ENCODE measurements at places on chromosomes 6 and 20. TPM values are rescaled to one million over a fixed set of nuclear protein-coding genes. Genes with fewer than 3 reads are reported as not detected.

Gene GPX5
- not detected for total RNA-seq

Gene FAXC
- 0.16 TPM for total RNA-seq

Gene GSTA2
- not detected for total RNA-seq

Gene MTFR2
- 0.70 TPM for total RNA-seq

Gene MUCL3
- not detected for total RNA-seq

Gene SYCP2L
- 1.1 TPM for total RNA-seq

DNA sequence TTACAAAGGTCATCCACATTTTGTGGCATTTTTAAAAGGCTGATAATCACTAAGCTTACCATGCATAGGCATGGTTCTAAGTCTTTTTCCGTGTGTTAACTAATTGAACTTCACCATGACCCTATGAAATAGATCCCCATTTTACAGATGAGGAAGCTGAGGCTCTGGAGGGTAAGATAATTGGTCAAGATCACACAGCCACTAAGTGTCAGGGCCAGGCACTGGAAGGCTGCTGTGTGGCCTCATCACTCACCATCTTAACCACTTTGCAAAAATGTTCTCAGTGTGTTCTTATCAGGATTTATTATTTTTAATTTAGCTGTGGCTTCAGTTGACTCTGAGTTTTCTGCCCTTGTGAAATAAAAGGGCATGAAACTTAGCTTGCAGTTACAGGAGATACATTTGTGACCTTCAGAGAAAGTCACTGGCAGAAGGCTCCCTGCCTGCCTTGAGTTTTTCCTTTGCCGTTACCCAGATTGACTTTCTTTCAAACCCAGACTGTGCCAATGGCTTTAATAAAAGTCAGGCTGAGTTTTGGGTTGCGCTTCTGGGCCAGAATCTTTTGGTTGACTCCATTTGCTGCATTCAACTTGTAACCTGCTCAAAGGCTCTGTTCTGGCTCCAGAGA lies 82.0 kb downstream of the EZR start:
- DNase-seq: no peak

GRCh38 chr6:131400054-131400778 lies 172.8 kb upstream of the ARG1 start:
- DNase-seq: no peak

GRCh38 chr6:21393441-21394165 lies 199.9 kb upstream of the SOX4 start:
- no peak for DNase-seq

DNA sequence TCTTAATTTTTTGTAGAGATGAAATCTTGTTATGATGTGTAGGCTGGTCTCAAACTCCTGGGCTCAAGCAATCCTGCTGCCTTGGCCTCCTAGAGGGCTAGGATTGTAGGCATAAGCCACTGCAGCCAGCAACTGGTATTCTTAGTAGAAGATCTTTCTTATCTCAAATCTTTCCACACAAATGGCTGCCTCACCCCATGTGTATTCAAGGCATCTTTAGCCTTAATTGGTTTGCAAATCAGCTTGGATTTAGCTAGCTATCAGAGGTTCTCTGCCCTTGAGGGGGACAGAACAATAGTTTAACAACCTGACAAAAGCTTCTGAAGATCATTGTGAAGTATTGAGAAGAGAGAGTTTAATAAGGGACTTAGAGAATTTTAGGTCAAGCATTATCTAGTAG lies 17.9 kb upstream of the ABRACL start:
- no peak for DNase-seq

DNA sequence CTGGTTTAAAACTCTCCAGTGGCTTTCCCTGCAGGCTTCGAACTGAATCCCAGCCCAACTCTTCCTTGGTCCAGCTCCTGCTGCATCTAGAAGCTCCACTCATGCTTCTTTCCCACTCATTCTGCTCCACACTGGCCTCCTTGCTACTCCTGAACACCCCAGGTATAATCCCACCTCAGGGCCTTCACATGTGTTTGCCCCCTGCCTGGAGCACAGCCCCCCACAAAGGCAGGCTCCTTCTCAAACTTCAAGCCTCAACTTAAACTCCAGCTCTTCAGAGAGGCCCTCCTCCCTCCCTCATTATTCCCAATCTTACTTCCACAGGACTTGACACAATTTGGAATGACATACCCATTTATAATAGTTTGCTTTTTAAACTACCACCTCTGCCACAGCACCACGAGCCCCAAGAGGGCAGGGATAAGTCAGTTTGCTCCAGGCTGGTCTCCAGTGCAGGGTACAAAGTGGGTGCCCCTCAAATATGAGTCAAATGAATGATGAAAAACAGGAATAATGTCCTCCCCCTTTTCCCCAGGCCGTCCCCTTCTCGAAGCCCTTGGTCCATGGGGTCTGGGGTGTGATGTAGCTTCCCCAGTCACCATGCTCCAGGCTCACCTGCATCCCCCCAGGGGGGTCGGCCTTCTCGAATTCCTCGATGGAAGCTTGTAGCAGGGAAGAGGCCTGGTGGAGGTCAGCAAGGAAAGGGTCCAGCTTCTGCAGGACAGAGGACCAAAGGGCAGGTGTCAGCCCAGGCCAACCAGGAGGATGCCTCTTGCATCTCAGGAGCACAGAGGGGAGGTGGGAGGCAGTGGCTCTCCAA lies 37.4 kb downstream of the KIAA1755 start:
- DNase-seq: no peak

DNA sequence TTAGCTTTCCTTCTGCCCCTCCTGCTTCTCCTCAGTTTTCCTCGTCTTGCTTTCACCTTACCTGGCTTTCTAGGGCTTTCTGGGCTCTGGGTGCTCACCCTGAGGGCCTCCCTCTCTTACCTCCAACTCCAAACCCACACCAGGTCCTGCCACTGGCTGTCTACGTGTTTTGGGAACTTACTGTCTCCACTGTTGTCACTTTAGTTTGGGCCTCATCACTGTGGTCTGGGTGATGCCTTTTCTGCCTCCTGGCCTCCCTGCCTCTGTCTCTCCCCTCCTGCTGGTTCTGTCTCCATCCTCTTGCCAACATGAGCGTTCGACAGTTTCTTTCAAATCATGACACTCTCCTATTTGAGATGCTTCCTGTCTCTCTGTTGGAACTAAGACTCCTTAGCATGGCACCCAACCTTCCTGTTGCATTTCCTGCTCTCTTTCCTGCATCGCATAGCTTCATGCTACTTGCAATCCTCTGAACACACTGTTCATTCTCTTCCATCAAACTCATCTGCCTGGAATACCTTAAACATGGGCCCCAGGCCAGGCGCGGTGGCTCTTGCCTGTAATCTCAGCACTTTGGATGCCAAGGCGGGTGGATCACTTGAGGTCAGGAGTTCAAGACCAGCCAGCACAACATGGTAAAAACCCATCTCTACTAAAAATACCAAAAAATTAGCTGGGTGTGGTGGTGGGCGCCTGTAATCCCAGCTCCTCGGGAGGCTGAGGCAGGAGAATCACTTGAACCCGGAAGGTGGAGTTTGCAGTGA lies 5.5 kb downstream of the CD40 start:
- no peak for DNase-seq

- no peak for DNase-seq
Measured at GRCh38 chr6:79385893-79386292, 151.3 kb downstream of the LCA5 start.

- no peak for DNase-seq
Measured at GRCh38 chr20:60132162-60132826, 174.1 kb downstream of the CDH26 start.

- DNase-seq: no peak
Measured at GRCh38 chr6:79864001-79864400, 83.4 kb downstream of the ELOVL4 start.

DNA sequence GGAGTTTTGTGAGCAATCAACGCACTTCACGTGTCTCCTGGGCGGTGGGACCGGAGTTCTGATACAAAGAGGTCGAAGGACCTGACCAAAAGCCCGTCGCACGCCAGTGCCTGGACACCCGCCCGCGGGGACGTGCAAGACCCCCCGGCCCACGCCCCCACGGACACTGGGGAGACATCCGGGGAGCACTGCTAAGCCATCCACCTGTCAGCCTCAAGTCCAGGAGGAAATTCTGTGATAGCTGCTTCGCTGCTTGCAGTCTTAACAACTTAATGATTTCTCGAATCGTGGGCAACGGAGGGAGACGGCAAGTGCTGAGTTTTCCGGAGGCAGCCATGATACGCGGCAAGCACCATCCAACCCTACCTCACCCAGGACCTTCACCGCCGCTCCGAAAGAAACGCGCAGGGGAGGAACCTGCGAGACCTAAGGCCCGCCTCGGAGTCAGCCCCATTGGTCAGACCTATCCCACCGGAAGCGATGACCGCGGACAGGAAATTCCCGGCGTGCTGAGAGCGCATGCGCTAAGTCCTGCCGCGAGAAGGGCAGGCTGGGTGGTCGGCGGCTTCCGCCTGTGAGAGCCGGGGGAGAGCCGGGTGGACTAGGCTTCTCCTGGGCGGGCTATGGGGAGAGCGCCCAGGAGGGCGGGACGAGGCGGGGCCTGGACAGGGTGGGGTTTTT lies at the start of gene TFB1M:
TFB1M (minus strand) TSS at position 393 of the 681 bp plus-strand sequence; CDS start at position 337, 56 bp downstream.
- peak; percentile 98 for DNase-seq

DNA sequence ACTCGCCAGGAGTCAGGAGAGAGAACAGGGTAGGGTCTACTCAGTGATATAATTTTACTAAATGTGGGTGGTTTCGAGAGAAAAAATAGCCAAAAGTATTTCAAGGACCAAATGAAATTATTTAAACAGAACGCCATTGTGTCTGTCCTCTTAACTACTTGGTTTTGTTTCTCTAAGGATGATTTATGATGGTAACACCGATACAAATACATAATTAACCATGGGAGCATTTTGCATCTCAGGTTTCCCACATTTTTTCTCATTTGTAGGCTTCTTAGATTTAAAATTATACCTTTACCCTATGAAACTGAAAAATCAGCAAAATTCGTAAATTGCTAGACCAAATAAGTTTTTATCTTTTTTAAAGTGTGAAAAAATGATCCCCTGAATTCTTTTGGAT lies 188.2 kb downstream of the ZFP64 start:
- DNase-seq: no peak

- no peak for DNase-seq
Measured at GRCh38 chr20:32626859-32627636, 41.9 kb upstream of the NOL4L start.

- DNase-seq: no peak
Measured at GRCh38 chr6:92121228-92121627, 1298.1 kb downstream of the EPHA7 start.

DNA sequence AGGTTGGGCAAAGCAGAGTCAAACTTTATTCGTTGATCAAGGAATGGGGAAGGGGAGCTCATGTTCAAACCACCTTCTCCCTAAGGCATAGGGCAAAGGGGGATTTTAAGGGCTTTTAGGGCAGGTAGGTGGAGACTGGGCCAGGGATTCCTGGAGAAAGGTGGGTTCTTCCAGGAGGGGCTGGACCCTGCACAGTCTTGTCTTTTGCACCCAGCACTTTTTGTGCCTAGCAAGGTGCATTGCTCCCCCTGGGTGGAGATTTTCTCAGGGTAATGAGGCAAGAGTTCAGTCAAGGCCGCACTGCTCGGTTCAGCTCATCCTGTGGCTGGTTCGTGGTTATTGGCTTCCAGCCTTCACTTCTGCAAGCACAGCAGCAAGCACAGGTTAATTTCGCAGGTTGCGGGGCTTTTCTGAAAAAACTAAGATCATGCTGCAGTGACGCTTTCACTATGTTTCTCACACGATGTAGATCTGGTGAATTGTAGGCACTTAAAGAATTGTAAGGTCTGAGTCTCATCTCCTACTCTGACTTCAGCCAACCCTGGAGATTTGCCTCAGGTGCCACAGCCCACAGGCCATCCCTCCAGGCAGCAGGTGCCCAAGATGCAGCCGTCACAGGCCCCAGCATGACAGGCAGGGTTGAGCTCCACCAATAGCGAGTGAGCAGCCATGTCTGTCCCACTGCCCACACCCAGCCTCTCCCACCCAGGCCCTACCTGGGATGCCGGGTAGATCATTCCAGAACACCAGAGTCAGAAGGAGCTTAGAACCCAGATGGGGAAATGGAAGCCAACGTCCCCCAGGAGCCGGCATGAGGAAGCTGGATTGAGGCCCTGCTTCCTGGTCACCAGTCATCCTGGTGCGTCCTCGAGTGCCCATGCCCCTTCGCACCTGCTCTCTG lies 37.1 kb downstream of the SUN5 start:
- DNase-seq: peak; percentile 48

DNA sequence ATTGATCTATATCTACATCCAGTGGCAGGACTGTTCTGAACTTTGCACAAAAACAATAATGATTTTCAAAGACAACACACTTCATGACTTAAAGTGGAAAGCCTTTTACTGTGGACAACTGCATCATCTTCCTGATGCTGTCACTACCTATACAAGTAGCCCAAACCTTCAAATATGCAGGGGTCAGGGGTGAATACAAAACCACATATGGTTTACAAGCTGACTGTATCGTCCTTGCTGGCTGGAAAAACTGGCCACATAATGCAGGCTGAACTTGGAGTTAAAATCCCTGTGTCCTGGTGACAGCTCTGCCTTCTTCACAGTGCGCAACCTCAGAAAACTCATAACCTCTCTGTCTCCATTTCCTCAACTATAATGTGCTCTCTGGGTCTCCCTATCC lies 128.9 kb downstream of the GMDS start:
- no peak for DNase-seq

GRCh38 chr20:46060975-46061374 lies 28.8 kb downstream of the NCOA5 start:
- no peak for DNase-seq

- no peak for DNase-seq
Measured at GRCh38 chr6:85186546-85187175, 263.2 kb upstream of the NT5E start.

- no peak for DNase-seq
Measured at GRCh38 chr6:32367644-32368043, 4.1 kb downstream of the TSBP1 start.

GRCh38 chr6:151832710-151833109 lies 25.2 kb downstream of the ESR1 start:
- no peak for DNase-seq
